ENCODE measurements at places on chromosomes 12 and 14. TPM values are rescaled to one million over a fixed set of nuclear protein-coding genes. Genes with fewer than 3 reads are reported as not detected.

NPFF gene
- polyA plus RNA-seq = not detected

FBRSL1 gene
- polyA plus RNA-seq = 0.17 TPM

CACNA2D4 gene
- polyA plus RNA-seq = not detected

EML5 gene
- polyA plus RNA-seq = 1.4 TPM

TTC6 gene
- polyA plus RNA-seq = not detected

CLEC1A gene
- polyA plus RNA-seq = 0.24 TPM

KRT78 gene
- not detected for polyA plus RNA-seq

THTPA gene
- polyA plus RNA-seq = 6.7 TPM

C2CD5 gene
- polyA plus RNA-seq = 20.7 TPM

SAMD15 gene
- polyA plus RNA-seq = 37.8 TPM

GCH1 gene
- not detected for polyA plus RNA-seq

ASCL1 gene
- 1.8 TPM for polyA plus RNA-seq

GARIN6 gene
- 0.91 TPM for polyA plus RNA-seq

IGFBP6 gene
- 17.2 TPM for polyA plus RNA-seq

TPH2 gene
- not detected for polyA plus RNA-seq

PLD4 gene
- not detected for polyA plus RNA-seq

ADGRD1 gene
- polyA plus RNA-seq = 15.4 TPM

SALL2 gene
- polyA plus RNA-seq = 43.9 TPM

SLC8A3 gene
- polyA plus RNA-seq = 1.3 TPM

TMEM30B gene
- polyA plus RNA-seq = not detected

HOXC4 gene
- polyA plus RNA-seq = not detected

PRH1 gene
- 47.9 TPM for polyA plus RNA-seq

NXPH4 gene
- not detected for polyA plus RNA-seq

ITPK1 gene
- 8.5 TPM for polyA plus RNA-seq

SIX1 gene
- not detected for polyA plus RNA-seq

KRT3 gene
- polyA plus RNA-seq = not detected

CLEC6A gene
- polyA plus RNA-seq = not detected

FOXG1 gene
- not detected for polyA plus RNA-seq

NANOG gene
- polyA plus RNA-seq = 0.09 TPM

RASAL1 gene
- 5.5 TPM for polyA plus RNA-seq
